ENCODE measurements at places on chromosomes 12 and 14. TPM values are rescaled to one million over a fixed set of nuclear protein-coding genes. Genes with fewer than 3 reads are reported as not detected.

- no peak for DNase-seq
Observed at GRCh38 chr12:111304642-111305071, 64.2 kb downstream of the PHETA1 start.

GRCh38 chr14:103808403-103809001 is 38.9 kb downstream of the PPP1R13B start:
- peak; percentile 78 for DNase-seq

DNA sequence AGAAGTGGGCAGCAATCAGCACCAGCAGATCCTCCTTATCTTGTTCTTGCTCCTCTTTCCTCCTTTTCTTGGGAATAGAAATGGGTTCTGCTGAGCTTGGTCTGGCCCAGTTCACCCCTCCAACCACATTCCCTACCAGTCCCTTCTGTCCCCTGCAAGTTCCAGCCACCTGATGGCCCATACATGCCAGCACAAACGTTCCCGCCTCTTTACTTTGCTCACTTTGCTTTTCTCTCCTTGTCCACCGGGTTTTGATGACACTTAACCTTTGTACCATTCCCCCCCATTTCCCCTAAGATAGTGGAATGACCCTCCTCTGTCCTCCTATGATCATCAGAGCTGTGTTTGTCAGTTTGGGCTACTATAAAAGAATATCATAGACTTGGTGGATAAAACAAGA is 23.4 kb upstream of the EML1 start:
- no peak for DNase-seq

DNA sequence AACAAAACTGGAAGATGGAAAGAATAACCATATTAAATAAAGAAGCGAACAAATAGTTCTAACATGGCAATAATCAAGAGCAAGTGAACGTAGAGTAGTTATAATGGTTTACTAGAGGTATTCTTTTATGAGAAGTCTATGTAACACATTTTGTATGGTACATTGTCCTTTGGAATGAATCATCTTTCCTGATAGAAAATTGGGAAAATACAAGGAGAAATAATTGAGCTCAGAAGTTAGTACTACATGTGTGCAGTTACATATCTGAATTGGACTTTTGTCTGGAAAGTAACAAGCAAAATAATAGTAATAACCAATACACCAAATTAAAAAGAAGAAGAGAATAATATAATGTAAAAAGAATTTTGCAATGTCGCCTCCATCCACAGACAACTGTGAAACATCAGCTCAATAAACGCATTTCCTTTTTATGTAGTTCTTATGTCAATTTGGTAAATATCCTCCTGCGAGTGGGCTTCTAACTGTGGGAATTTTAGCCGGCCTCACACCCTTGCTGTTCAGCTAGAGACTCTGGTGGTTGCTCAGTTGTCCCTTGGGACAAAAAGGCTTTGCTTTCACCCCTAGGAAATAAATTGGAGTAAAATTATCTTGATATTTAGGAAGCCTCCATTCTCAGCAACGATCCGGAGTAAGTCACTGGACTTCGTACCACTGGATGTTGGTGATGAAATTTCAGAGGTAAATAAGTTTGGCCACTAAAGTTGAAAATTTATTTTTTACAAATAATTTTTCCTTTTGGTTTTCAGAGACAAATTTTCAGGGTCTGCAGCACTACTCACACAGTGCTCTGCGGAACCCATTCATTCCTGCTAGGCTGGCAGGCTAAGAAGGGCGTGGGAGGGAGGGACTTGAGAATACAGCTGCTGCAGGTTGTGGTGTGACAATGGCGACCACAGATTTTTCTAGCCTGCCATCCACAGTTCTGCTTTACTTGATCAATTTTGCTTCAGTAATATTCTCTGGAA is 1.1 kb upstream of the TUBA1A start:
- DNase-seq, result no peak

Gene SRRM4
- 0.48 TPM for polyA plus RNA-seq
